ENCODE measurements at places on chromosomes 6 and 20.

- no peak for DNase-seq
These were observed 449.6 kb downstream of the RFPL4B start for GRCh38 chr6:112796712-112797111.

- peak; percentile 99 for DNase-seq
These were observed at the start of gene AMD1 for GRCh38 chr6:110873981-110874879. TSS of gene AMD1 (plus strand) at chr6:110874785. CDS start at chr6:110875106, 321 bp downstream.

DNA sequence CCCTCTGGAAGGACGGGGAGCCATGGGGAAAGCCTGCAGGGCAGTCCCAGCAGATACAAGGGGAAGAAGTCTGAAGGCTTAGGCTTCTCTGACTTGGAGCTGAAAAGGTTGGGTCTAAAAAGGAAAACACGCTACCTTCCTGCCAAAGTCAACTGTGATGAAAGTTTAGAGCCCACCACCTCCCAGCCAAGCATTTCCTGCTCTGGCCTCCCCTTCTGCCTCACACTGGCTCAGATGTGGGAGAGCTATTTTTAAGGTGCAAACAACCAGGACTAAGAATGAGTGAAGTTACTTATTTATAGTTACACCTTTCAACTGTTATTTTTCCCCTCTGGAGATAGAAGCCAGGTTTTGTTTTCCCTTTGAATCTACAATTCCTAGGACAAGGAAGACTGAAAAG, 21.2 kb downstream of the NEDD9 start:
- no peak for DNase-seq

DNA sequence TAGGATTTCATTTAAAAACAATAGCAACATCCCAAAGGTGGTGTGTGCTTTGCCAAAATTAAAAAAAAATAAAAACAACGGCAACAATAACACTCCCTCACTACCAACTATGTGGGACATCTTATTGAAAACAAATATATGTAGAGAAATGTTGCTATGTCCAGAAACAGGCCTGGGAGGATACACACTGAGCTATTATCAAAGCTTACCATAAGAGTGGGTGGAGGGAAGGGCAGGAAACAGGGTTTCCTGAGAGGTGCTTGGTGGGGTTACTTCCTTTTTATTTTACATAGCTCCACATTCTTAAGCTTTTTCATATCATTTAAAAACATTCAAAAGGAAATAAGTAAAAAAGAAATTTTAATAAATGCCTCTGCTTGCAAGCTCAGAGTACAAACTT, 150.0 kb upstream of the RIPOR2 start:
- DNase-seq = no peak

DNA sequence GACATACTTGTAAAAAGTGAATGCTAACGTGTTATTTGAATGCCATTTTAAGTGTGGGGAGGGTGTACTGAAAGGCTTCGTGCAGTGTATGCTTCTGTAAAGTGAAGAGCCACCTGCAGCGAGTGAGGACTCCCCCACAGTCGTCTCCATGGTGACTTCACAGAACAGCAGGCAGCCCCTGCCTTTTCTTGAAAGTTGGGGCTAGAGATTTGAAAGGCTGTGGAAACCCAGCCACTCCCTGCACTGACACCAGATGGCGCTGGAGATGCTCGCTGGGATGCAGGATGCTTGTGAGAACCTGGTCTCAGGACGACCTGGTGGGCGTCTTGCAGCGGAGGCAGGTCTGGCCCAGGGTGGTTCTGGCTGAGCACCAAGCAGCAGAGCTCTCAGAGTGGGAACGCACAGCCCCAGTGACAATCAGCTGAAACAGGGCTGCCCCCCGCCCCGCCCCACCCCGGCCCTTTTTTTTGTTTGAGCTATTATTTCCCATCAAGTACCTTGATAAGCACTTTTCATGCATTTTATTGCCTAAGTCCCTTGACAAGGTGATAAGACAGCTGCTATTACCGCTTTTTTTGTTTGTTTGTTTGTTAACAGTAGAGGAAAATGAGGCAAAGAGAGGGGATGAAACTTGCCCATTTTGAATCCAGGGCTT, 150.3 kb downstream of the SYCP2 start:
- peak; percentile 87 for DNase-seq

DNA sequence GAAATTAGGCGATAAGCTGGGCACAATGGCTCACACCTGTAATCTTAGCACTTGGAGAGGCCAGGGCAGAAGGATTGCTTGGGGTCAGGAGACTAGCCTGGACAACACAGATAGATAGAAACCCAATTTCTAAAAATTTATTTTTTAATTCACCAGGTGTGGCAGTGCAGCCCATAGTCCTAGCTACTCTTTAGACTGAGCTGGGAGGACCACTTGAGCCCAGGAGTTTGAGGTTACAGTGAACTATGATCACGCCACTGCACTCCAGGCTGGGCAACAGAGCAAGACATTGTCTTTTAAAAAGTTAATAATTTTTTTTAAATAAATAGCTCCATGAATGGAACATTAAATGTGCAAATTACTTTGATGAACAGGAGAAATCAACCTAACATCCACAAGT, 8.2 kb downstream of the ZNF318 start:
- no peak for DNase-seq

GRCh38 chr20:22555791-22556564, 28.4 kb downstream of the FOXA2 start:
- no peak for DNase-seq

DNA sequence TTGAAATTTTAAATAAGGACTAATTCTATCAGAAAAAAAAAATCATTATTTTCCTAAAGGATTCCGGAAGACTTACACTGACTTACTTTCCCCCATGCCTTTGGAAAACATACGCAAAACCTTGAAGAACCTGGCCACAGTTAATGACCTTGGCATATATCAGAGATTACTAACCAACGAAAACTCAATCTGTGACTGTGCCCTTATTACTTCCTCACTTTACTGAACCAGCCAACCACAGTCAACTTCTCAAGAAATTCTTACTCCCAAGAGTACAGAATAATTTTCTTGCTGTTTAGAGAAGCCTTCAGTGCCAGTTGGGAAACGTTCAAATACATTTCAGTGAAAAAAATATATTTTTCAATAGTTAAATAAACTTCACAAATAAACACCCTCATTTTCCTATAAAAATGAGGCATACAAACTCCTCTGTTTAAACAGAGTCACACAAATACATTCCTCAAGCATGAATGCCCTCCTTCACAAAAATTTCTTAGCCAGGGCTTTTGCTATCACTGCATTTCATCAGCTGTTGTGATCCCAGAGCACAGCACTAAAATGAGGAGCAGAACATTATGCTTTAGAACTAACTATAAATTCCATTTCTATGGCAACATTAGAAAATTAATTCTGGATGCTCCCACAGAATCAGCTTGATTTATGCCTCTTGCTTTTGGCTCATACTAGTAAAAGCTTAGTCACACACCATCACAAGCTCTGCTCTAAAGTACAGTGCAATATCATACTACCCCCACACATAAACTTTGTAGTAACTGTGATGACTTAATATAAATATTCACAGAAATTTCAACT, 117.6 kb downstream of the DST start:
- DNase-seq = peak; percentile 58

GRCh38 chr6:155958550-155958949, 502.9 kb upstream of the NOX3 start:
- DNase-seq = no peak

DNA sequence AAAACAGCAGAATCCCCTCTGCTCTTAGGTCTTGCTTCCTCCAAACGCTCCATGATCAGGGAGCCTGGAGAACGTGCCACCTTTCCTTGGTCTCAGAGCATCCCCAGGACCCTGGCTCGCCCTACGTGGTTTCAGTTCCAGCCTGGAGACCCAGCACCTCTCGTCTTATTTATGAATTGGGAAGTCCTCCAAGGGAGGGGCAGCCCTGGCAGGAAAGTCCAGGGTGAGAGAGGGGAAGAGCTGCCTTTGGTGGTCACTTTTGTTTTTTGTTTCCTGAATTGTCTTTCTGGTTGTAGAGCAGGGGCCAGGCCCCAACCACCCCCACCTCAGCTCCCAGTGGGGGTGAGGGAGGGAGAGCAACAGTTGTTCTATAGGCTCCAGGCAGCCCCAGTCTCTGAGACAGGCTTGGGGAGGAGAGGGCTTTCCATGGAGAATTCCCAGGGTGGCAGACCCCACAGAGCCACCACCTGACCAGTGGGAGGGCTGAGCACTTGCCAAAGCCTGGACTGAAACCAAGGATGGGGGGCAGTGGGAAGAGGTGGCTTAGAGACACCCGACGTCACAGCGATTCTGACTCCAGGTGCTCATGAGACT, 88.8 kb downstream of the PRND start:
- no peak for DNase-seq

- peak; percentile 59 for DNase-seq
These were observed 23.6 kb downstream of the FOXQ1 start for GRCh38 chr6:1335367-1336037.

DNA sequence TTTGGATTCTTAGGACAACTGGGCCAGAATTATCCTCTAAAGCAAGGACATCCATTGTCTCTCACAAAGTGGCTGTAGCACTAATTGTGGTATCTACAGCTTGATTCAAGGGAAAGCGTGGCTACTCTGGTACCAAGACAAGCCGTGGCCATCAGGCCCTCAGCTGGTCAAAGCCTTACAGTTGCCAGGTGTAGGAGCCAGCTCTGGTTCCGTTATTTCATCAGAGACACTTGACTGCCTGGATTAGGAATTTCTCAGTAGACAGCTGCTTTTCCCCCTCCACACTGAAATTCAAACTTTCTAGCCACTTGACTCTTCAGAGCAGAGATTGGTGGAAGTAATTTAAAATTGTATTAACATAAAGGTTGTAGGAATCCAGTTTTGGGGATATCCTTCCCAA, 104.2 kb downstream of the ANKS1A start:
- no peak for DNase-seq

DNA sequence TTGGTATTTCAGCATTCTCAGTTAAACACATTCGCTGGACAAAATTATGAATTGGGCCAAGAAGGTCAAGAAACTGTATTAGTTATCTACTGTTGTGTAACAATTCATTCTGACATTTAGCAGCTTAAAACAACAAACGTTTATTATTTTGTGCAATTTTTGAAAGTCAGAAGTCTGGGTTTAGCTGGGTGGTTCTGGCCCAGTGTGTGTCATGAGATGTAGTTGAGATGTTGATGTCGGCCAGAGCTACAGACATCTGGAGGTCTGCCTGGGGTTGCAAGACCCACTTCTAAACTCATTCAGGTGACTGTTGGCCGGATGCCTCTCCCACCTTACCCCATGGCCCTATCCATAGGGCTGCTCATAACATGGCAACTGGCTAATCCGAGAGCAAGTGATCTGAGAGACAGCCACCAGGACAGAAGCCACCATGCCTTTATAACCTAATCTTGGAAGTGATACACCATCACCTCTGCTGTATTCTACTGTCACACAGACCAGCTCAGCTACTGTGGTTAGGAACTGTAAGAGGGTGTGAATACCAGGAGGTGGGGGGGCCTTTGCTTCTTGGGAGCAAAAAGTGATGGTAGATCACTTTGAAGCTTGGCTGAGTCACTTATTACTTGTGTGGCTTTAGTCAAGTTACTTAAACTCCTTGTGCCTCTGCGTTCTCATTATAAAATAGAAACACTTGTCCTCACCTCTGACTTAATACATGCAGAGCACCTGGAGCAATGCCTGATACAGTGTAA, 217.0 kb upstream of the MYLIP start:
- DNase-seq = no peak

- DNase-seq = no peak
These were observed 17.4 kb upstream of the RAB32 start for GRCh38 chr6:146526192-146526591.

DNA sequence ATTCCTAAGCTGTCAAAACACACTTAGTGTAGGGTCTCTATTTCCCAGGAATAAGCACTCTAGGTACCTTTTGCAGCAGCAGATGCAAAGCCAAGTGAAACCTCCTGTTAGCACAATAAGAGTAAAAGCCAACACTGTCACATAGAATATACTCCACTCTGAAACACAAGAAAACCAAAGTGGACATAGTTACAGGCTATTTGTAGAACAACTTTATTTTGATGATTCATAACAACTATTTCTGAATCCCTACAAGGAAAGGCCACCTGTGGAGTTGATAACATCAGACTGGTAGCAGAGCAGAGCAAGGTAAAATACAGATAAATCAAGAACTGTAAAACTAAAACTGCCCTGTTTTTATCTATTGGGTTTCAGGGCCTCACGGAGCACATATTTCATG, 59.7 kb downstream of the ALDH5A1 start:
- DNase-seq = no peak

DNA sequence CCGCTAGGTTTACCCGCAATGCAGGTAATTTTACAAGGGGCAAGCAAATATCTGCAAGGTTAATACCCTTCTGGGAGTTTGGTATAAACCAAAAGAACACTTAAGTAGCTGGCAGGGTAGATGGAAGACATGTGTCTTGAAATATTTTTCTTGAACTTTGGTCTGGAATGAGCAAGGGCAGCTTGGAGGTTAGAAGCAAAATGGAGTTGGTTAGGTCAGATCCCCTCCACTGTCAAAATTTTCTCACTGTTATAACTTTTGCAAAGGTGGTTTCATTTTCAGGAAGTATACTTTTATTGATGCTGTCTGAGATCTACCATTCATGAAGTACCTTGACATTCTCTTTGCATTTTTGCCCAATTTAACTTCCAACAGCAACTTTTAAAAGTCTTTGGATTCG, 13.3 kb upstream of the KIAA1586 start:
- no peak for DNase-seq

DNA sequence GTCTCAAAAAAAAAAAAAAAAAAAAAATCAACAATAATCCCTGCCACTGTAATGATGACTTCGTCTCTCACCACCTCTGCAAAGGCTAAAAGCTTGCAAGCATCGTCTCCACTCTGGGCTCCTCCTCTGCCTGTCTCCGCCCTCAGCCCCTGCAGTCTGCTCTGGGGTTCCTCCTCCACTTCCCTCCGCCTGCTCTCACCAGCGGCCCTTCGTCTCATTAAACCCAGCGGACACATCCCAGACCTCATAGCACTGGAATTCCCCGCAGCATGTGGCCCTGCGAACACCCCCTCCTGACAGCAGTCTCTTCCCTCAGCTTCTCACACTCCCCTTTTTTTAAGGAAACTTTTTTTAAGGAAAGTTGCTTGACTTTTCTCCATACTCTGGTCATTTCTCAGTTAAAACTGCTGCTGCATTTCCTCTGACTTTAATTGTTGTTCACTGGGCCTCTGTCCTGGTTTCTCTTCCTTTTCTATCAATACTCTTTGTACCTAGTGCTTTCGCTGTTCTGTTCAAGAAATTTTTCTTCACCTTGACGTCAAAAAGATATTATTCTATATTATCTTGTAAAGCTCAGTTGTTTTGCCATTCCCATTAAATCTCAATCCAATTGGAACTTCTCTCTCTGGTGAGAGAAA, 70.9 kb upstream of the PLEKHG1 start:
- peak; percentile 83 for DNase-seq
